Fibroblast of mammary gland (primary cell): ENCODE measurements at places on chromosomes 12 and 14.
A peak's percentile ranks its signal among the peaks of the same experiment; 100 is the strongest.

GRCh38 chr12:46473634-46474329, 101.2 kb upstream of the SLC38A2 start:
- peak; percentile 93 for DNase-seq

DNA sequence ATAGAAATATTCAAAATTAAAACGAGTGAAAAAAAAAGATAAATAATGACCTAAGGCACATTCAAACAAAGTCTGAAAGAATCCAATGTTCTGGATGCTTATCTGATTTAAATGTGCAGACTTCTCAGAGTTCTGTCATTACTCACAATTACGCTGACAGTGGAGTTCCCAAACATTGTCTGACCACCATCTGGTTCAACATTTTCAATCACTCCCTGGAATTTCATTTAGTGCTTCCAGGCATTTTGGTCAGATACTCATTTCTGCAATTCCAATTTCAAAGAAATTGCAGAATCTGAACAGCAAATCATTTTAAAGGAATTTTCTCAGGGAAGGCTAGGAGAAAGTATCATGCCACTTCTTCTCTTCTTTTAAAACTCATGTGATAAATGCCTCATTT, 398.2 kb upstream of the PDE3A start:
- DNase-seq, result peak; percentile 92

GRCh38 chr12:119869720-119870119, 7.4 kb downstream of the CIT start:
- peak; percentile 97 for DNase-seq

- no peak for DNase-seq
These were observed 196.1 kb downstream of the TBX5 start for GRCh38 chr12:114209861-114210260.

- DNase-seq, result peak; percentile 91
These were observed 1.2 kb downstream of the ITGB7 start for GRCh38 chr12:53205747-53206419.

- peak; percentile 71 for DNase-seq
These were observed 43.0 kb upstream of the LRRC10 start for GRCh38 chr12:69653703-69654102.

GRCh38 chr12:59055204-59055860, 135.0 kb upstream of the LRIG3 start:
- DNase-seq, result peak; percentile 79

- DNase-seq, result no peak
These were observed 16.8 kb downstream of the SLC25A47 start for GRCh38 chr14:100339766-100340422.

- no peak for DNase-seq
These were observed 22.7 kb upstream of the BEGAIN start for GRCh38 chr14:100609941-100610391.

- DNase-seq, result no peak
These were observed 81.1 kb upstream of the GTF2A1 start for GRCh38 chr14:81301813-81302212.

DNA sequence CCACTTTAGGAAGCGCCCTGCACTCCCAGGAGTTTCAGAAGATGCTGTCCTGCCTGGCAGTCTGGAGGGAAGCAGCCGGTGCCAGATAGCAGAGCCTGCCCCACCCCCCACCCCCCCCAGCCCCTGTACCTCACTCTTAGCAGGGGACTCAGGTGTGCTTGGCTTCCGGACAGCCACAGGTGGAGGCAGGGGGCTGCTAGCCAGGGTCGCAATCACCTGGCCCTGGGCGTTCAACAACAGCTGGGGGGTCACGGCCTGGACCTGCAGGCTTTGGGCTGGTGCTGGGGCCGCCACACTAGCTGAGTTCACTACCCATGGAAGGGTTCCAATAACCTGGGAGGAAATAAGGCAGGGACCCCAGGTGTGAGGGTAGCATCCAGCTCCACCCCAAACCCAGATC, 22.0 kb downstream of the POU6F1 start:
- DNase-seq, result no peak

- no peak for DNase-seq
These were observed 58.9 kb upstream of the RIC8B start for GRCh38 chr12:106715582-106715981.

DNA sequence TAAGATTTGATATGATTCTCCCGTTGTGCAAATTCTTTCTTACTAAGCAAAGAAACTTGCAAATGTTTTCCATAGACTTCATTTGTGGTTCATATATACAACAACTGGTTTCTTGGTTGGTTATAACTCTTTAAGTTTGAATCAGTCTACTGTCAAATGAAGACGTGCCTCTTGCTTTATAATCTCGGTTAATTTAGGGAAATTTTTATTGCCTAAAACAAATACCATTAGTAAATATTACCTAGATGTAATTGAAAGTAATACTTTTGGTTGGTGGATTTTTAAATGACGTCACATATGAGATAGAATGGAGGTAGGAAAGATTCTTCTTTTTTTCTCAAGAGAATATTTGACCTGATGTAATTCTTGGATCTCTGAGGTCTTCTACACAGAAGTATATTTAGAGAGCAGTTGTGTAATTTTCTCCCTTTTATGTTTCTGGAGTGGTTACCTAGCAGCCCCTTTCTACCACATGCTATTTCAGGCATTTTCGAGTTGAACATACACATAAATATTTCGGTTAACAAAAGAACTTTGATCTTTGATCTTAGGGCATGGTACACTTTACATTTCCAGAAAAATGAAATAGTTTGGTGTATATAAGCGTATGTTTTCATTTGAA, 1.7 kb downstream of the ATF7IP start:
- DNase-seq, result peak; percentile 29

- DNase-seq, result no peak
These were observed 15.0 kb downstream of the MAP3K9 start for GRCh38 chr14:70794294-70794693.

DNA sequence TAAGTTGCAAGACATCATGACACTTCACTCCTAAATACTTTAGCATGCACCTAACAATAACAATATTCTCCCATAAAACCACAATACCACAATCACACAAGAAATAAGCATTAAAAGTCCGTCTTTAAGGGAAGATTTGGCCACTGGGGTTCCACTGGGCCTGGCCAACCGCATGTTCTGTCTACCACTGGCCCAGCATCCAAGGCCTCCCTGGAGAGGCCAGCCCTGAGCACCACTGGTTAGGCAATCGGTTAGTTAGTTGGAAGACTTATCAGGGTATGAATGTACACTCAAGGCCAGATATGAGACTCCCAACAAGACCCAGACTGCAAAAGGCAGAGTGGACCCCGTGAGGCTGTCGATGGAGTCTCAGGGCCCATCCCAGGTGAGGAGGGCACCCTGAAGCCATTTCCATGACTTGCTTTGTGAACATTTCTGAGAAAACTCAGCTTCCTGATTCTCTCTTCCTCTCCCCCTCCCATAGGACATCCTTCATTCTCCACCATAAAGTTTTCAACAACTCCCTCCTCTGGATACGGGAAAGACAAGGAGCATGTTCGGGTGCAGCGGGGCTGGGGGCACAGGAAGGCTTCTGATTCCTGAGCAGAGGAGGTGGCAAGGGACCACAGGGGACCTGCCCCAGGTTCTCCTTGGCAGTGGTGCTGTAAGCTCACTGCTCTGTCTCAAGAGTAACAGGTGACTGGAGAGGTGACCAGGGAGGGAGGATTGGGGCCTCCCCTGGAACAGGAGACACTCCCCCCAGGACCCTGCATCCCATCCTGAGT, 5.9 kb downstream of the PXN start:
- peak; percentile 79 for DNase-seq

- DNase-seq, result peak; percentile 18
These were observed 1318.4 kb downstream of the TMEM121 start for GRCh38 chr14:106844608-106845285.

DNA sequence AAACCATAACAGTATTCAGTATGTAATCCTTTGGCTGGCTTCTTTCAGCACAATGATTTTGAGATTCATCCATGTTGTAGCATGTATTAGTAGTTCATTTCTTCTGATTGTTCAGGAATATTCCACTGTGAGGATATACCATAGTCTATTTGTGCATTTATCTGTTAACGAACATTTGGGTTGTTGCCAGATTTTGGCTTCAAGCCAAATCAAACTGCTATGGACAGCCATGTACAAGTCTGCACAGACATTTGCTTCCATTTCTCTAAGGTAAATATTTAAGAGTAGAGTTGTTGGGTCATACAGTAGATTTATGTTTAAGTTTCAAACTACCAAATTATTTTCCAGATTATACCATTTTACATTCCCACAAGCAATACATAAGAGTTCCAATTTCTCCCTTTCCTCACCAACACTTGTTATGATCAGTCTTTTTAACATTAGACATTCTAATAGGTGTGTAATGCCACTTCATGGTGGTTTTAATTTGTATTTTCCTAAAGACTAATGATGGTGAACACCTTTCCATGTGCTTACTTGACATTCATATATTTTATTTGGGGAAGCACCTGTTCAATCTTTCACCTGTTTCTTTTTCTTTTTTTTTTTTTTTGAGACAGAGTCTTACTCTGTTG, 56.6 kb downstream of the ZFYVE21 start:
- no peak for DNase-seq

GRCh38 chr14:101729382-101729781, 32.1 kb upstream of the PPP2R5C start:
- DNase-seq, result no peak

GRCh38 chr12:93860668-93861373, 183.6 kb downstream of the CRADD start:
- no peak for DNase-seq

DNA sequence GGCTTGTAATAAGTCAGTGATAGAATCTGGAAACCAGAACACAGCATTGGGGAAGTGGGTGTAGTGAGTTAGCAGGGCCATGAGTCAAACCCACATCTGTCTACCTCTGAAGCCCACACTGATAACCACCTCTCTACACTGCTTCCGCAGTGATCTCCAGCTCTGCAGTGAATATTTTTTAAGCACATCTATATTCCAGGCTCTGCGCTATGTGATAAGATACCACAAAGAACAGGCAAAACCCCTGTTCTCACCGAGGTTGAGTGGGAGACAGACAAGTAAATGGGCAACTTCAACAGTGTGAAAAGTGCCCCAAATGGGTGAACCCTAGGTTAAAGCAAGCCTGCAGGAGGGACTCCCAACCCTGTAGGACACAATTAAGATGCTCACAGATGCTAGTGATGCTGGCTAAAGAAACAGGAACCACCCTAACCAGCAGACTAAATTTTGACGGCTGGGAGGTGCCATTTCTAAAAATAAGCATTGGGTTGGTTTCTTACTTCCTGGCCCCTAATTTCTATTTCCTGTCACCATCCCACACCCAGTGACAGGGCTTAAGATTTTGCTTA, 375.0 kb downstream of the DPF3 start:
- DNase-seq, result peak; percentile 10

- no peak for DNase-seq
These were observed 24.7 kb upstream of the EEA1 start for GRCh38 chr12:92953747-92954146.

GRCh38 chr14:77036484-77037214, 8.1 kb upstream of the IRF2BPL start:
- DNase-seq, result no peak

DNA sequence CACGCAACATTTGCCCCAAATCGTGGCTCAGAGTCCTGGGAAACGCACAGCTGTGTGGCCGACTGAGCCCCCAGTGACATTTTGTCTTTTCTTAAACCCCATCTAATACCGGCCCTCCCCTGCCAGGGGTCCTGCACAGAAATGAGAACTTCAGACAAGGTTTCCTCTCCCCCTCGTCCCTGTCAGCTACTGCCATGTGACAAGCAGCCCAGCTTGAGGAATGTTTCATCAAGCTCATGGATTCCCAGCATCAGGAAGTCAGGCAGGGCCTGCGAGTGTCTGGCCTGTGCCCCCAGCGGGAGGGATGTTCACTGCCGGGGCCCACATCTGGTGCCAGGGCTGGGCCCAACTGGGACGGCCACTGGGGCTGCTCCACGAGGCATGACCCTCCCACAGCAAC, 15.9 kb downstream of the MMP17 start:
- DNase-seq, result no peak

GRCh38 chr12:67853204-67853603, 136.0 kb upstream of the IFNG-AS1 start:
- peak; percentile 65 for DNase-seq

- no peak for DNase-seq
These were observed 442.9 kb upstream of the ATP2B1 start for GRCh38 chr12:90151491-90152015.

DNA sequence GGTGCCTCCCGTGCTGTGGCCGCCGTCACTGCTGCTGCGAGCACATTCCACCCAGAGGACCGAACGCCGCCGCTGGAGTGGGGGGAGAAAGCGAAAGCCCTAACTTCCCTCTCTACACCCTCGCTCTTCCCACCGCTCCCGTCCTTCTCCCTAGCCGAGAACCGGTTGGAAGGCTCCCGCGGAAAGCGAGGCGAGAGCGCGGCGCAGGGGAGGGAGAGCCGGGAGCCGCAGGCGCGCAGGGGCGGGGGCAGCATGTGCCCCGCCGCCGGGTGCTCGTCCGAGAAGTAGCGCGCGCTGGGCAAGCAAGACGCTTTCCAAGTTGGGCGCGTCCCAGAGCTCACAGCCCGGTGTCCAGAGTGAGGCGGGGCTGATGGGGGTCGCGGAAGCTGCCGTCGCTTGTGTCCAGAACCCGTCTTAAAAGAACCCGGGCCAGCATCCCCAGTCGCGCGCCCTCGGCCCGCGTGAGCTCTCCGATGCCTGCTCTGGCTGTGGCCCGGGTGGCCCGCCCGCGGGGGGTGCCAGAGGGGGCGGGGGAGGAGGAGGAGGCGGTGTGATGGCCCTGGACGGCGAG, at the start of gene TRHDE:
Gene TRHDE (plus strand): TSS at position 280 of the 571 bp plus-strand sequence. CDS start 274 bp downstream, at position 554.
- peak; percentile 12 for DNase-seq

GRCh38 chr12:52296572-52297215, 5.4 kb upstream of the KRT81 start:
- no peak for DNase-seq

DNA sequence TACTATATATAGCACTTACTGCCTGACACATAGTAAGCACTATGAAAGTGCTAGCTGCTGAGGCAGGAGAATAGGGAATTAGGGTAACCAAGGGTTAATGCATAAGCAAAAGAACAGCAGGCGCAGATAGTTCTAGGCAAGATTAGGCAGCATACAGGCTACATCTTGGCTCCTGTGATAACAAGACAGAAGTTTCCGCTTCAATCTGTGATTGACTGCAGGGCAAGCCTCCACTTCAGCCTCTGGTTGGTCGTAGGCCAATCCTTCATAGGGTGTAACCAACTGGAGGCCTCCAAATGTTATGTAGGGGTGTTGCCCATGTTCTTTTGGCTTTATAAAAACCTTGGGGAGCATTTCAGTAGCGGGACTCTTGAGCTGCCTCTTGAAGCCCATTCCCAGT, 46.9 kb downstream of the KLHL28 start:
- DNase-seq, result peak; percentile 54
